ENCODE measurements at places on chromosomes 4 and X.

DNA sequence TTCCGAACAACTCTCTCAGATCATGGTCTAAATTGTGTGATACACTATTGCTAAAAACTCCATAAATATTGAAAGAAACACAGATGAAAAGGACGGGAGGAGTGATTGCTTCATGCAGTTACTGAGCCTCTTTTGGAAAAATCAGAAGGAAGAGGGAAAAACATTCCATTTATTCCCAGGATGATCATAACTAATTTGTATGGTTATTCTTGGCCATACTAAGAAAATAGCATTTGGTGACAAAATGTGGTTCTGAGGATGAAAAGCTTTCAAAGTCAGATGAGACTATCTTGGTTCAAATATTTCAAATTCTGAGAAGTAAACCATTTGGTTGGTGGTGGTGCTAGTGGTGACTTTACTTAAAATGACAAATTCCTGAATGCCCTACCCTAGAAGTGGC lies 305.4 kb upstream of the LDB2 start:
- no peak for DNase-seq

DNA sequence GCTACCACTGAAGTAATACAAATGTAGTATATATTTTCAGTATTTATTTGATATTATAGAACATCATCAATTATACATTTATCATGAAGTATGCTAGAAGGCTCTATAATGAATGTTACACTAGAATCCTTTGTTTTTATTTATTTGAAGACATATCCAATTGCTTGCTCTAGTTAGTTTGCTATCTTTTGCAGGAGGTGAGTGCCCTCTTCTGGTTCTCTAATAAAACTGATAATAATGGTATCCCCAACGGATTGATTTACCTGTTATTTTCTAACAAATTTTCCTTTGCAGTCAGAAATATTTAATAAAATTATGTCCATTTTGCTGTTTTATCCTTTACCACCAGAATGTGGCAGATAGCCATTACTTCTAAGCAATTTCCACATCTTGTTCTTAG lies 274.3 kb upstream of the TACR3 start:
- DNase-seq = no peak

DNA sequence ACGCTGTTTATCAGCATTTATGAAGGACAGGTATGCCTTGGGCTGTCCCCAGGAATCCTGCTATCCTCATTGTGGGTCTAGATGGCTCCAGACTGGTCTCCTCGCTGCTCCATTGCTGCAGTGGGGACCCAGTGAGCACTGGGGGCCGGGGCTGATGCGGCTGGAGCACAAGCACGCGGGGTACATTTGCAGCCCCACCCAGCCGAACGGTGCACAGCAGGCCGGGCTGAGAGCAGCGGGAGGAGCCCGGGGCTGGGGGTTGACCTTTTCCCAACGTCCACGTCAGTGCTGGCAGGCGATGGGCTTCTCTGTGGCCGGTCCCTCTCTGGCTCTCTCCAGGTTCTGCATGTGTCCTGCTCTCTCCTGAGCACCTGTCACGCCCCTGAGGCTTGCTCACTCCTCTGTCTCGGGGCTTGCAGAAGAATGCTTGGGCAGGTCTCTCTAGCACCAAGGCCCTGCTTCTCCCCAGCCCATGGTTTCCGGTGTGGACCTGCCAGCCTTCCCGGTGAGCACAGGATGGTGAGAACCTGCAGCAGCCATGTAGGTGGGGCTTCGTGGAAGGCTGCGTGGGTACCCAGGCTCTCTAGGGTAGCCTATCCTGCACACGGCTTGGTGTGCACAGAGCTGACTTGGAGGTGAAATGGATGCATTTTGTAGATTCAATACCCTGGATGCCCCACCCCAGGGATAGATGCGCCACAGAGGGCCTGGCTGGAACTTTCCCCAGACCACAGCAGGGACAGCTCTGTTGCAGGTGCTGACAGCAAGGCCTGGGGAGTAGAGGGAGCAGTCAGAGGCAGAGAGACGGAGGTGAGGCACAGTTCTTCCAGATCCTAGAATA lies 89.1 kb upstream of the ADRA2C start:
- DNase-seq = no peak

- DNase-seq = no peak
These were observed 78.4 kb downstream of the LUZP4 start for GRCh38 chrX:115367951-115368350.

- DNase-seq = no peak
These were observed 143.4 kb upstream of the VCX3A start for GRCh38 chrX:6678313-6678712.

GRCh38 chrX:150648296-150648940 lies 44.8 kb upstream of the MTMR1 start:
- no peak for DNase-seq

DNA sequence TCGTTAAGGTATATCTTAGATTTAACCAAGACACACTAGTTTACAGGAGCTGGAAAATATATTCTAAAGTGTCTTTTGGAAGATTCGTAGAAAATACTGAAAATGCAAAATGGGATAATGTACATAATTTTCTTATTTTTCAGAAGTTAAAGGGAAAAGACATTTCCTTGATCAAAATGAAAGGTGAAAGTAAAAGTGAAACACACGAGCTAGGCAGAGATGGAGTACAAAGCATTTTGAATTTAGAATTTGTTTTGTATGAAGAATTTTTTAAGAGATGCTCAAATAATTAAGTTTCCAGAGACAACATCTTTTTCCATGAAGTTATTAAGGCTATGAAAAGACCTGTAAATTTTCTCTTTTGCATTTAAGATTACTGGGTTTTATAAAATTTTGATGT lies 2192.6 kb upstream of the AGA start:
- no peak for DNase-seq

GRCh38 chr4:155722336-155722735 lies 36.5 kb upstream of the GUCY1B1 start:
- no peak for DNase-seq

- DNase-seq = no peak
These were observed 168.5 kb downstream of the FAT4 start for GRCh38 chr4:125483278-125483677.

DNA sequence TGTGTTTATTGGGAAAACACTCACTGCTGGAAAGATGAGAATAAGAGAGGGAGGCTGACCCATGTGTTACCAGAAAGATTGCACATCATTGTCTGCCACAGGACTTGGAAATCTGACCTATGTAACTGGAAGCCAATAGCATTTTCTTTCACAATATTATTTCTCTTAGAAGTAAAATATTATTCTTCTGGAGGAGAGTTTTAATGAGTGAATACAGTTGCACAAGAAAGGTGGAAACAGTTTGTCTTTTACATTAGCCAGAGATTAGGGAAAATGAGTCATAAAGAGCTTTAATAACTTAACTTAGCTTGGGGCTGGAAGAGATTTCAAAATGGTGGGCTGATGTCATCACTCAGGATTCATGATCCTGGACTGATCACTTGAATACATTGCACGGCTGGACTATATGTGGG lies 31.5 kb upstream of the LNX1 start:
- no peak for DNase-seq

Data from midbrain (tissue), 1 donor.